Fibroblast of skin of right quadriceps (primary cell): ENCODE measurements at places on chromosomes 6 and 20.

DNA sequence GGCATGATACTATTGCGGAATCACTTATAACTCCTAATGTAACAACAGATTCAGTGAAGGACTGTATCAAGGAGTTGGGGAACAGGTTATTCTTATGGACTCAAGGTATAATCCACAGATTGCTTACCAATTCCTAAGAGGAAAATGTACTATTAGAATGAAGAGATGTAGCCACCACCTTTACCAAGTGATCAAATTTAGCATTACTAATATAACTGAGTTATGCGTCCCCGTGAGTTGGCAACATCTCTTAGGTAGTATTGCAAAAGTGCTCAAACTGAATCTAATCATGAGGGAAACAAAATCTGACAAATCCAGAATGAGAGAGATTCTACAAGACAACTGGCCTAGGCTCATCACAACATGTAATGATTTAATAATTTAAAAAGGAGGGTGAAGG, 777 bp upstream of the SNRNP48 start:
- no peak for DNase-seq

GRCh38 chr20:25318471-25319240, 70.8 kb downstream of the PYGB start:
- DNase-seq = no peak

DNA sequence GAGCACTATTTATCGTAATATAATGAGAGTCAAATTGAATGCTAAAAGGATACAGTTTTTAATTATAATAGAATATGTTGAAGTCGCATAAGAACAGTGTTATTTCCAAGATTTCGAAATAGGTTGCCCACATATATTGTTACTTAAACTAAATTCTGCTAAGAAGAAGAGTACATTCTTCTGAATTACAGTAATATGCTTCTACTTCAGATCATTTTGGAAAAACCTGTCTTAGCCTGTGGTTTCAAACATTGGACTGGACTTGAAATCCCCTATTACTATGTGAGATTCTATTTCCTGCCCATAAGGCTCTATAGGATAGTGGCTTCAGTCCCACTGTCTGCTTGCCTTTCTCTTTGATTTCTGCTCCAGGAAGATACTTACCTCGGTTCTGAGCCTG, 137.2 kb downstream of the B3GAT2 start:
- DNase-seq = no peak

DNA sequence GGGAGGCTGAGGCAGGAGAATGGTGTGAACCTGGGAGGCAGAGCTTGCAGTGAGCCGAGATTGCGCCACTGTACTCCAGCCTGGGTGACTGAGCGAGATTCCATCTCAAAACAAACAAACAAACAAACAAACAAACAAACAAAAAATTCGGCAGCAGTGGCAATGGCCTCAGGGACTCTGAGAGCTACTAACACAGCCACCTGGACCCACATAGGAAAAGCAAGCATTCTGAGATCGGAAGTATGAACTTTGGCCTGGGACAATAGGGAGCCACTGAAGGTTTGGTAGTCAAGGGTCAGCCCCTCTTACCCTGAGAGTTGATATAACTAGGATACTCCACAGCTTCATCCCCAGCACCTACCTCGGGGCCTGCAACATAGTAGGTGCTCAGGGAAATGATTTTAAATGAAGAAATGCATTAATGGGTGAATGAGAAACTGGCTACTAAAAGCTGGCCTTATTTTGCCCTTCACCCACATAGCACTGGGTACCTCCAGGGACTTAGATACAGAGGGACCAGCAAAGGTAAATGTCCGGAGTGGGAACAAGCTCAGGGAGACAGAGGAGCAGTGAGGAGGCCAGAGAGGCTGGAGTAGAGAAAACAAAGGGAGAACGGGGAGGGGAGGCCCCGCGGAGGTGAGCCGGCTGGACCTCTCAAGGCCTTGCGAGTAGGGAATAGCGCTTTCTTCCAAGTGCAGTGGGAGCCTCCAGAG, 46.6 kb upstream of the PTGIS start:
- no peak for DNase-seq

- no peak for DNase-seq
Observed at GRCh38 chr6:52345311-52345710, 16.6 kb upstream of the PAQR8 start.

DNA sequence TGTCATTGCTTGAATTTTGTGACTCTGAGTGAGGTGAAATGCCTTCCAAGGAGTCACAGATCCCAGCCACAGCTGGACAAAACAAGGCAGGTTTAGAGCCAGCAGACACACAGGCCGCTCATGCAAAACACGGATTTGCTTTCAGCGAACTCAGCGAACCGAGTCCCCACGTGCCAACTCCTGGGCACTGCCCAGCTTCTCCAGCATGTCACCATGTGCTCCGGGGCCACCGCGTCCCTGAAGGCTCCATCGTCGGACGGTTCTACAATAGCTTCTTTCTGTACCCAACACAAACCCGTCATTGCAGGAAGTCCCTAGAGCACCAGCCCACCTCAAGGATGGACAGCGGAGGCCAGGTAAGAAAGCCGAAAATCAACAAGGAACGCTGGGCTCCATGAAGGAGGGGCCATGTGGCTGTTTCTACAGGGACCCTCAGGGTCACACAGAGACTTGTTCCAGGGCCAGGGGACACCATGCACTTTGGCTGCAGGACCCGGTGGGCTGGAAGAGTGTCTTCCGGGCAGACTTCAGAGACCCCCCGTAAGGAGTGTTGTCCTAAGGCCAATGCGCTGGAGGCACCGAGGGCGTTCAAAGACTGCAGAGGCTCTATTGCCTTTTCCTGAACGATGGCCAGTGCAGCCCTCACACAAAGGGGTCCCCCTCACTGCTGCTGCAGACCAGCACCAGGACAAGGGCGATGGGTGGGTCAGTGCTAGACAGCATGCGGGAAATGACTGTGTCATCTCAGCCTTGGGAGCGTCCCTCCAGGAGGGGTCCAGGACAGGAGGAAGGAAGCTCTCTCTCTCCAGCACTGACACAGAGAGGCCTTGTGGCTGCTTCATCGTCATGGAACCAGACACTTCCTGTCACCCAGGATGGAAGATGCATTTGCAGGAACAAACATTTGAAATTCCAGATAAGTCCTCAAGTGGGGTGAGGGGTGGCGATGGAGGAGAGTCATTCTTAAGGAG, 19.8 kb downstream of the DACT2 start:
- no peak for DNase-seq

GRCh38 chr6:2713473-2714110, 37.1 kb downstream of the MYLK4 start:
- DNase-seq = no peak

DNA sequence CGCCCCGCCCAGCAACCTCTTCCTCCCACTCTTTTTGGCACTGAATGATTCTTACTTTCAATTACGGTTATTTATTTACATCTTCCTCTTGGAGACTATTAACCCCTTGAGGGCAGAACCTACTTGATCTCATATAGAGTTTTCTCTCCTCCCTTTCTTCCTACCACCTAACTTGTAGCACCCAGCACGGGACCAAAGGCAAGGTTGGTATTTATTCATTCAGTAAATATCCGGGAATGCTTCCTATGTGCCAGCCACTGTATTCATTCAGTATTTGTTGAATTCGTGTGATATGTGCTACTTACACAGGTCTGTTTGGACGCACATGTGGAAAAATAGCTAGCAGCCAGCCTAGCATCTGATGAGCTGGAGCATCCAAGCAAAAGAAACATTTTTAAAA, 1.3 kb upstream of the CNKSR3 start:
- DNase-seq = no peak

DNA sequence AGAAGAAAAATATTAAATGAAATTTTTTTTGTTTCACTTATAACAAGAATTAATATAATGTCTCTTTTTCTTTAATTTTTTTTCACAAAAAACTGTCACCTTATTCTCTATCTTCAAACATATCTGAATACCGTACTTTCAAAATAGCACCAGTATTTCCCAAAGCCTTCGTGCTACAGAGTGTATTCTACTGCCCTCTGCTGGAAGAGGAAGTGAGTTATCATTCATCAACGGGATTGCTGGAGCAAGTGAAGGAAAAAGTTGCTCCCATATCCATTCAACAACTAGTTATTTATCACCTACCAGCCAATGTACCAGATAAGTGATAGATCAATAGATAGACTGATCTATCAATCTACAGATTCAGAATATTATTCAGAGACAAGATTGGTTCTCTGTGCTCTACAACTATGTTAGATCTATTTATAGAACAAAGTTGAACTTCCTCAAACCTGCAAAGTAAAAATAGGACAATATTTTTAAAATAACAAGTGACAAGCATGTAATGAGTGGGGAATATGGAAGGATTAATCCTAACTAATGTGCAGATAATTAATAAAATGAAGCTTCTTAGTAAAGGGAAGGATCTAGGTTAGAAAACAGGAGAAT, 26.7 kb upstream of the TFAP2B start:
- DNase-seq = peak; percentile 21

DNA sequence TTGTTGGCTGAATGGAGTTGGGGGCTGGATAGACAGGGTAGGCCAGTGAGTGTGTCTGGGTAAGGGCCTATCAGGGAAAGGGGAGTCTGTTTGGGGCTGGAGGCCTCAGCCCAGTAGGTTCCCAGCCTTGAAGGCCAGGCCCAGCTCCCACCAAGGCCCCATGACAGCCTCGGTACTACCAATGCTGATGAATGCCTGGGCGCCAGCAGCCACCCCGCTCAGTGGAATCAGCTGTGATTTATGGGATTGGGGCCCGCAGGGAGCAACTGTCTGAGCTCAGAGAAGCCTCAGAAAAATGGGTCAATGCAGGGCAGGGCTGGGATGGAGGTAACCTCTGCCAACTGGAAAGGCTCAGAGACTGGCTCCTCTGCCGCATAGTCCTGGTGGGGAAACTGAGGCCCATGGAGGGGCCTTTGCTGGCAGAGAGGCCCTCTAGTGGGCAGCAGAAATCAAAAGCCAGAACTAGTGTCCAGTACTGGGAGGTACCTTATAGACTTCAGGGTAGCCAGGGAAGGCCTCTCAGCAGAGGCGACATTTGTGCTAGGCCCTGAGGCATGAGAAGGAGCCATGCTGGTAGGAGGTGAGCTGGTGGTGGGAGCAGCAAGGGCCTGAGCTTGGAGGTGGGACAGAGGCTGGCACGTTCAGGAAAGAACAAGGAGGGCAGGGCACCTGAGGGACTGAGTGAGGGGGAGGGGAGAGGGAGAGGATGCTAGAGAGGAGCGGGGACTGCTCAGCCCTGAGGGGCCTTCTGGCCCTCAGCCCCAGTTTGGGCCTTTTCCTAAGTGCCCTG, 36.4 kb downstream of the DLGAP4 start:
- no peak for DNase-seq

DNA sequence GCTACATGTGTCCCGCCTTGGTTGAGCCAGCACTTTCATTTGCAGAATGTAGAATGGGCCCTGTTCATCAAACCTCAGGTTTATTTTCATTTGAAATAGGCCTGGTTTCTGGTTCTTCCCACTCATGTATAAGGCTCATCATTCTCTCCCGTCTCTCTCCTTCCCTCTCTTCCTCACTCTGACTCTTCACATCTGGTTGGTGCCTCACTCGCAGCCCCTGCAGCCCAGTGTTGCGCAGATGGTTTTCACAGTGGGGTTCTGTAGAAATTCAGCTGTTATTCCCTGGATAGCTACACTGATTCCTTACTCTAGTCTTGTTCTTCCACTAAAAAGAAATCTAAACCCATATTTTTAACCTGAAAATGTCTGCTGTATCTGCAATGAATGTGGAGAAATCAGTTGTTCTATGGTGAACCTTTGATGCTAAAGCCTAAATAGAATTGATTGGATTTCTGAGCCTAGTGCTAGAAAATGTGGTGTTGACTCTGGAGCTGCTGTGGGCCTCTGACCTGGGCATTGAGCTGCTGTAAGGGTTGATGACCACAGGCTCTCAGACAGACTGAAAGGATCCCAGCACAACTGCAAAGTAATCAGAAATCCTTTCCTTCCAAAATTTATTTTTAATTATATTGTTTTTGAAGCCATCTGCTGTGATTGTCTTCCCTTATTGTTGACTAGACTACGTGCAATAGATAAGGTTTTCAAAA, 150.3 kb downstream of the TMEM242 start:
- DNase-seq = no peak

GRCh38 chr20:47682028-47682783, 103.1 kb downstream of the SULF2 start:
- peak; percentile 46 for DNase-seq

DNA sequence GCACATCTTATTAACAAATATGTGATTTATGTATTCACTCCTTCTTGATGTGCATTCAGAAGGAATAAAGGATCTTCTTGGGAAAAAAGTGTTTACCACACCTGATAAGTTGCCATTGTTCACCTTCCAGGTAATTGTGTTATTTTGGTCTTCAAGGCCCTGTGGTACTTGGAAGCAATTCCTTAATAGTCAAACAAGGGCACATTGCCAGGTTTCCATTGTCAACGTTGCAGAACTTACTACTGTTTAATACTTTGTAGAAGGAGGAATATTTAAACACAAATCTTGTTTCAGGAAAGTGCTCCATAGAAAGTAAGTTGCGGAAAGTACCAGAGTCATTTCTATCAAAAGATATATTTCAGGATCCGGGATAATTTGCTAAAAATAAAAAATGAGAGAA, 129.5 kb upstream of the SGK1 start:
- peak; percentile 53 for DNase-seq

DNA sequence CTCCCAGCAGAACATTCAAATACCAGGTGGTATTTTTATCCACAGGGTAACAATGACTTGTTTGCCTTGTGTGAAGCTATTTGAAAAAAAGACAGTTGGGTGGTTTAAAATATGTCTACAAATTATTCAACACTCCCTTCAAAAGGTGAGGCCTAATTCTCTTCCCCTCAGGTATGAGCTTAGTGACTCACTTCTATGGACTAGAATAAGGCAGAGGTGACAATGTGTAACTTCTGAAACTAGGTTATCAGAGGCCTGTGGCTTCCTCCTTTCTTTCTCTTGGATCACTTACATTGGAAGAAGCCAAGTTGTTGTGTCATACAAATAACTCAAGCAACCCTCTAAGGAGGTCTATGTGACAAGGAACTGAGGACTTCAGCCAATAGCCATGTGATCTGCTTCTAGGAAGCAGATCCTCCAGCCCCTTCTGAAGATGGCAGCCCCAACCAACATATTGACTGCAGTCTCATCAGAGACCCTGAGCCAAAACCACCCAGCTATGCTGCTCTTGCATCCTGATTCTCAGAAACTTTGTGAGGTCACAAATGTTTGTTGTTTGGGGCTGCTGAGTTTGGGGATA, 102.6 kb downstream of the SNAP25 start:
- no peak for DNase-seq

DNA sequence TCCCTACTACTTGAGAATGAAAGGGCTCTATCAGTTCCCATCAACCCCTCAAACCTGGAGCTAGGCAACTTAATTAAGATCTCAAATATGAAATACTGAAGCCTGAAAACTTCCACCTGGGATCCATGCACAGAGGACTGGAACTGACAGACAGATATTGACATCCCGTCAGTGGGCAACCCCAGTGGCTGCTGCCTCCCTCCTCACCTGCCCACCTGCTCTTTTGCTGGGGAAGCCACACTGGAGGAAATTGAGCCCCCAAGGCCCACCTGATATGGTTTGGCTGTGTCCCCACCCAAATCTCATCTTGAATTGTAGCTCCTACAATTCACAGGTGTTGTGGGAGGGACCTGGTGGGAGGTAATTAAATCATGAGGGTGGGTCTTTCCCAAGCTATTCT, 192.8 kb downstream of the LRFN2 start:
- DNase-seq = no peak

- no peak for DNase-seq
Observed at GRCh38 chr6:3984494-3984893, 94.4 kb downstream of the FAM217A start.

- DNase-seq = no peak
Observed at GRCh38 chr20:63036291-63036690, 29.5 kb upstream of the BHLHE23 start.
